ACHN (cell line): ENCODE measurements at places on chromosomes 3 and 15.
A peak's percentile ranks its signal among the peaks of the same experiment; 100 is the strongest.

DNA sequence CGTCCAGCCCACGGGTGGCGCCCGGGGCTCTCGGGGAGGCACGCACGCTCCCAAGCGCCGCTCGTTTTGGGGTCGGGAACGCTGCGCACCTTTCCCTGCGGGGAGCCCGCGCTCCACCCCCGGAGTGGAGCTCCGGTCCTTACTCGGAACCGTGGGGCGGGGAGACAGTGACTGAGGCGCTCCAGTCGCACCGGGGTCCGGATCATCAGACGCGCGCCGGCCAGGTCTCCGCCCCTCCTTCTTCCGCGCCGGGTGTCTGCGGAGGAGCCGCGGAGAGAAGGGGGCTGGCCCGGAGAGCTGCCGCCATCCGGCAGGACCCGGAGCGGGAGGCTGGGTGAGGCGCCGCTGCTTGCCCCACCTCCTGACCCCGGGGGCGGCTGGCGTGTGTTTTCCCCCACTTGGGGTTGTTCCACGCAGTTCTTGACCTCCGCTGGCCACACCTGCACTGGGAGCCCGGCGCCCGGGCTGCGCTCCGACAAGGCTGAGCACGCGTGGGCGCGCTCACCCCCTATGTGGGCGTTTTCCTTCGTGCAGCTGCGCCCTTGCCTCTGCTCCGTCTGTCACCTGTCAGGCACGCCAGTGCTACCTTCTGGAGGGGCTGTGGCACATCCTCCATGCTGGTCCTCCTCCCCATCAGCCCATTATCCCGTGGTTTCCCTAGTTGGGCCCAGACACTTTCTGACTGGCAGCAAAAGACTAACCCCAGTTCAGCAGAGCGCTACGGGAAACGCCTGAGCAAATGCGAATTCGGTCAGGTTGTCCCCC is at the start of gene MCF2L2:
Gene MCF2L2 (minus strand): TSS at position 173 of the 765 bp plus-strand sequence. CDS start 642 bp downstream, outside the sequence.
- peak; percentile 45 for DNase-seq

- no peak for DNase-seq
These were observed 68.4 kb upstream of the FLNB start for GRCh38 chr3:57939775-57940174.

- no peak for DNase-seq
These were observed 779 bp upstream of the CTNNB1 start for GRCh38 chr3:41198526-41198925.

DNA sequence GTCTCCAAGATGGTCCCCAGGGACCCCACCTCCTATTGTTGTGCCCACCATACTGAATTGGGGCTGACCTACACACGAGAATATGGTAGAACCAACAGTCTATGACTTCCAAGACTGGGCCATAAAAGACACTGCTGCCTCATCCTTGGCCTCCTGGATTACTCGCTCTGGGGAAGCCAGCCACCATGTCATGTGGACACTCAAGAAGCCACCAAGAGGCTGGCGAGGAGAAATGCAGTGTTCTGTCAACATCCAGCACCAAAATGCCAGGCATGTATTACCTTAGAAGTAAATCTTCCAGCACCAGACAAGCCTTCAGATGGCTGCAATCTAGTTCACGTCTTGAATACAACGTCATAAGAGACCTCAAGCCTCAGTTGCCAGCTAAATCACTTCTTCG is 17.1 kb upstream of the TPM1 start:
- DNase-seq, result no peak

DNA sequence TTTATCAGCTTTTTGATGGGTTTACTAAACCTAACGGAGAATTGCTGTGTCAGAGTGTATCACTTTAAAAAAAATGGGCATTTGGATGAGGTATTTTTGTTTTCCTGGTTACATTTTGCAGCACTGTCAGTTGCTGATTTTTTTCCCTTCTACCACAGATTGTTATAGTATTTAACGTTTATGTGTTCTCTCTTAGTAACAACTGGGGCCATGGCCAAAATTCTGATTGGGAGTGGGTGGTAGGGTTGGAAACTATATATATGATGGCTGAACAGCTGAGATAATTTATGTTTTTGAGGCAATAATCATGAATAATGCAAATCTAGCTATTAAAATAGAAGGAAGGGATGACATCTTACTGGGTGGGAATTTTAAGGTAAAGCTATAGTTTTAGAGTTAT is 229.4 kb upstream of the SUCLG2 start:
- DNase-seq, result no peak

- no peak for DNase-seq
These were observed 280.2 kb upstream of the NR2E3 start for GRCh38 chr15:71530116-71530515.

- no peak for DNase-seq
These were observed 10.8 kb downstream of the EDEM1 start for GRCh38 chr3:5198313-5198677.

- DNase-seq, result no peak
These were observed 26.0 kb downstream of the IGF1R start for GRCh38 chr15:98674336-98674735.

- no peak for DNase-seq
These were observed 171.1 kb downstream of the MAGI1 start for GRCh38 chr3:65867463-65868210.

- DNase-seq, result no peak
These were observed 23.5 kb upstream of the EPHB3 start for GRCh38 chr3:184537885-184538665.

- DNase-seq, result no peak
These were observed 177.5 kb upstream of the CGNL1 start for GRCh38 chr15:57198654-57199291.

DNA sequence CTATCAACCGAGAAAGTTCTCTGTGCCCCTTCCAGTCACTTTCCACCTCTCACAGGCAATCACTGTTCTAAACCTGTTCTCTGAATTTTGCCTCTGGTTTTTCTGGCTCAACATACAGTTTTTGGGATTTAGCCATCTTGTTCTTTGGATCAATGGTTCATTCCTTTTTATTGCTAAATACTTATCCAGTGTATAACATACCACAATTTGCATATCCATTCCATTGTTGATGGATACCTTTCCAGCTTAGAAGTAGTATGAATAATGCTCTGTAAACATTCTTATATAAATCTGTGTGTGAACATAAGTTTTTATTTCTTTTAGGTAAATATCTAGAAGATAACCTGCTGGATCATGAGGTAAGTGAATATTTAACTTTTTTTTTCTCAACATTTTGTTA is 87.8 kb upstream of the FNDC3B start:
- DNase-seq, result no peak

DNA sequence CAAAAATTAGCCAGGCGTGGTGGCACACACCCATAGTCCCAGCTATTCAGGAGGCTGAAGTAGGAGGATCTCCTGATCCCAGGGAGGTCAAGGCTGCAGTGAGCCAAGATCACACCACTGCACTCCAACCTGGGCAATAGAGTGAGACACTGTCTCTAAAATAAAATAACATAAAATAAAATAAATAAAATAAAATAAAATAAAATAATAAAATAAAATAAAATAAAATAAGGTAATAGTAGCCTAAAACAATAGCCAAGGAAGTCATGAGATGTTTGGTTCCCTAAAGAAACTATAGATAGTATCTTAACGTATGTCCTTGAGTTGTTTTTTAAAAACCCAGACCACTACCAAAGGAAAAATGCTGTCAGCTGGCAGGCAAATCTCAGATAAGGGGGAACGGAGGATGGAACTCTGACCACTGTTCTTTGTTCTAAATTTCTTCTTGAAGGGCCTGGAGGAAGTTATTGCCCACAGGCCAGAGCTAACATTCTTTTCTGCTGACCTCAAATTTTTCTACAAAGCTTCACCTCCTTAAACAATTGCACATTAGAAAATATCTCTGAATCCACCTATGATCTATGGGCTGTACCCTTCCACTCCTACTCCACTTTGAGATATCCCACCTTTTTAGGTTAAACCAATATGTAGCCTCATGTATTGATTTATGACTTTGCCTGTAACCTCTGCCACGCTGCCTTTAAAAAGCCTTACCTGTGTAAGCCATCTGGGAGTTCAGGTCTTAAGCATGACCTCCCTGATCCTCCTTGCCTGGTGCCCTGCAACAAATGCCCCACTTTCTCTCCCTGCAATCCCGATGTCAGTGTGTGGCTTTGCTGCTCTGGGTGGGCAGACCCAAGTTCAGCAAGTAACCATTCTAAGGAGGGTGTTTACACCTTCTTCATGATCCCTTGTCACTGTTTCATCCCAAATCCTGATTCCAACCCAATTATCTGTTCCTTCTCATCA is 126.2 kb upstream of the BHLHE40 start:
- DNase-seq, result no peak
